Pulmonary artery endothelial cell (primary cell): ENCODE measurements at places on chromosomes 7 and 10. TPM values are rescaled to one million over a fixed set of nuclear protein-coding genes. Genes with fewer than 3 reads are reported as not detected.

The CFAP70 gene
- total RNA-seq: 0.13 and 0.28 TPM in 2 replicates

The CTTNBP2 gene
- not detected in 2 replicates for total RNA-seq

DNA sequence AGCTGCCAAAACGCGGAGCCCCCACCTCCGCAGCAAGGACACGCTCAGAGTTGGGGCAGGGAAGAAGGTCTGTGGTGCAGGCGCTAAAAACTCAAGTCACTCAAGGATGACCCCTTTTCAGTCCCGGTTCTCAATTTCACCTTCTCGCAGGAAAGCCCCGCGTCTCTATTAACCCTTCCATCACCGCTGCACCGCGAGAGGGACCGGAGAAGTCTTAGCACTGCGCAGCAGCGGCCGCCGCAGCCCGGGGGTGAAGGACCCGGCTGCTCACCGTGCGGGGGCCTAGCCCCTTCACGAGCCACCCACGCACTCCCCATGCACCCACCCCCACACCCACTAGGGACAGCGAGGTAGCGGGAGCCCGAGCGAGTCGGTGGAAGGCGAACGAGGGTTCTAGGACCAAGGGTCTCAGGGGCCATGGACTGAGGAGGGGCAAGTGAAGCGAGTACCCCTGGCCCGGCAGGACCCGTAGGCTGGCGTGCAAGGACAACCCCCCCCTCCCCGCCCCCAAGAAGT is 162.9 kb downstream of the SH3PXD2A start:
- no peak for DNase-seq

GRCh38 chr7:117871778-117872538 is 1.3 kb downstream of the CTTNBP2 start:
- no peak for DNase-seq
